Activated T-helper 17 cell treated with anti-CD3 and anti-CD28 coated beads, Interleukin-2, amount 50 U/mL, for 72 hours (primary cell): ENCODE measurements at places on chromosomes 4 and X. TPM values are rescaled to one million over a fixed set of nuclear protein-coding genes. Genes with fewer than 3 reads are reported as not detected.
A peak's percentile ranks its signal among the peaks of the same experiment; 100 is the strongest.

DNA sequence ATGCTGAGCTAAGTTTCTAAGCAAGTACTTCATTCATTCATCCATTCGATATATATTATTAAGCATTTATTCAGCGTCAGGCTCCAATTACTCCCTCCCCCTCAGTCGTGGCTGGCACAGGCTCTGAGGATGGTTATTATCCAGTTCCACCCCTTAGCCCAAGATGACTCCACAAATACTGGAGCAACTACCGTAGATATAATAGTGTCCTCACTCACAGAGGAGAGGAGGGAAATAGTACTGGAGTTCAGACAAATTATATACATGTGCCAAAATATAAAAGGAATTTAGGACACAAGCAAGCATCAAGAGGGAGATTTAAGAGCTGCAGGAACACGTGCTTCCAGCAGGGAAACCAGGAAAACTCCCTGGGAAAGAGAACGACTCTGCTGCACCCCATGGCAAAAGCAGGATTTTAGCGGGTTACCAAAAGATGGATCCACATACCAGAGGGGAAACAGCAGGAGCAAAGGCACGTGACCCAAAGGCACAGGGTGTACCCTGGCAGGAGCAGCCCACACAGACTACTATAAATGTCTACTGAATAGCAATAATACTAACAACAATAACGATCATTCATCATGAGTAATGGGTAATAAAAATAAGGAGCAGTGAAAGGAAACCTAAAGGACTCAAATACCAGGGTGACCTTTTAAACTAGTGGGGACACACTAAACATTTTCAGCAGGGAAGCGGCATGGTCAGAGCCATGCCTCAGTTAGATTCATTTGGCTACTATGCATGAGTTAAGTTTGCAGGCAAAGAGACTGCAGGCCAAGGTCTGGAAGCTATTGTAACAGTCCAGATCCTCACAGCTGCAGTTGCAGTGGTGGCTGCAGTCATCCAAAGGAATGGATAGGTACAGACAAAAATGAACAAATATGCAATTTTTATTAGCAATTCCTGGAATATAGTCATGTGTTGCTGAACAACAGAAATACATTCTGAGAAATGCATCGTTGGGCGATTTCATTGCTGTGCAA is 153.7 kb downstream of the APBB2 start:
- ATAC-seq = no peak

DNA sequence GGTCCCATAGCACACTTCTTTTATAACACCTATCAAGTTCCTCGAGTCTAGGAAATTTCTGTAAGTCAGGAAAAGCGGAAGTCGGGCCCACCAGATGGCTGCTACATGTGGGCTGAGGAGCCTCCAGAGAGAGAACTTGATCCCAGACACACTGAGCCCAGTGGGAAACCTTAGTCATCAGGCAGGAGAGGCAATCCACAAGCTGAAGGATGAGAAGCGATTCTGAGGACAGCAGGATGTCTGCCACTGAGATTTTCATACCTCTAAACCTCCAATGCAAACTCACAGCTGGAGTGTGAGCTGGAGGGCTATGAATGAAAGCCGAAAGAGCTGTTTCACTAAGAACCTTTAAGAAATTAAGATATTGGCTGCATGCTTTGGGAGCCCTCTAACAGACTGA is 52.6 kb upstream of the PDHA1 start:
- ATAC-seq = no peak

RNF175 gene
- total RNA-seq = 0.37 TPM

SFRP2 gene
- total RNA-seq = not detected

- ATAC-seq = no peak
Measured at GRCh38 chrX:30309139-30309571, at the start of gene NR0B1. NR0B1 (minus strand) TSS chrX:30309390; CDS start chrX:30309363, 27 bp downstream.

DNA sequence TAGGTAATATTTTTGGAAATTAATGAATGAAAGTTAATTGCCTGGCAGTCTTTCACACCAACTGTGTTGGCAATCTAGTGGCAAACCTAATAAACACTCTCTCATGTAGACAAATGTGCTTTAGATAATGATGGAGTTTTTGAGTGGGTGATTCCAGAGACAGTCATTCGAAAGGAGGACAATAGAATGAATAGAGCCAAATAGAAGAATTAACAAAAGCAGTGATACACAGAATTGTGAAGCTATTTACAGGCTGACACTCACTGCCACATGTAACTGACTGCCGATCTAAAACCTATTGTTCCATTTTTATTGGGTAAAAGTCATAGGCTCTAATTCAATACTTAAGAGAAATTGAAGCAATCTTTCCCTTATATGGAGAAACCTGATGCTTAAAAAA is 338.5 kb downstream of the PCDH7 start:
- ATAC-seq = no peak

DNA sequence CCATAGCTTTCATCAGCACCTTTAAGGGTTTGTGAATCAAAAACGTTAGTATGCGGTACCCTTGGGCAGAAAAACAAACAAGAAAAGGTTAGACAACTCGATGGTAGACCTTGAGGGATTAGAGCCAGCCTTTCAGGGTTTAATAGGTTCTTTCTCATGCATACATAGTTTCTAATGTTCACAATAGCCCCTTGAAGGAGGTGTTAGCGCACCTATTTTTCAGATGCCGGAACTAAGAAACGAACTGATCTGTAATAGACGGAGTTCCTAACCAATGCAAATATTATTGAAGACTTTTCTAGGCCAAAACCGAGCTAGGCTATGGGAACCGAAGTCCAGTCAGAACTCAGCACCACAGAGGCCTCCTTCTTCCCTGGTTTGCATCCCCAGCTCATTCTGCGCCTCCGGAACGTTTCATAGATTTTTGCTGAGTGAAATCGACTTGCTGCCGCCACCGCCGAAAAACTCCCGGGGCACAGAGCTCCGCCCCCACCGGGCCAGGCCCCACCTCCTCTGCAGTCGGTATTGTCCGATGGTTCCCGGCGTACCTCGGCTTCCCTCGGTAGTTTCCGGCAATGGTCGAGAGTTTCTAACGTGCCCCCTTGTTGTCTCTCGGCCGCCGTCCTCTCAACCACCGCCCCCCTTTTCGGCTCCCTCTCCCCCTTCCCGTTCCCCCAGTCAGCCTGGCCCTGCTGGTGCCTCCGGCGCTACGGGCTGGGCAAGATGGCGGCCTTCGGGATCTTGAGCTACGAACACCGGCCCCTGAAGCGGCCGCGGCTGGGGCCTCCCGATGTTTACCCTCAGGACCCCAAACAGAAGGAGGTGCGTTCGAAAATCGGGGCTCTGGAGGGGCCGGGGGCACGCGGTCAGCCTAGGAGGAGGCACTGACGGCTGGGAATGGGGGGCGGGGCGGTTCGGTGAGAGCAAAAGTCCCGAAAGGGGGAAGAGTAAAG is at the start of gene MED12:
TSS of gene MED12 (plus strand) at position 565 of the 953 bp plus-strand sequence. CDS start at position 724, 159 bp downstream.
- ATAC-seq = peak; percentile 97

DNA sequence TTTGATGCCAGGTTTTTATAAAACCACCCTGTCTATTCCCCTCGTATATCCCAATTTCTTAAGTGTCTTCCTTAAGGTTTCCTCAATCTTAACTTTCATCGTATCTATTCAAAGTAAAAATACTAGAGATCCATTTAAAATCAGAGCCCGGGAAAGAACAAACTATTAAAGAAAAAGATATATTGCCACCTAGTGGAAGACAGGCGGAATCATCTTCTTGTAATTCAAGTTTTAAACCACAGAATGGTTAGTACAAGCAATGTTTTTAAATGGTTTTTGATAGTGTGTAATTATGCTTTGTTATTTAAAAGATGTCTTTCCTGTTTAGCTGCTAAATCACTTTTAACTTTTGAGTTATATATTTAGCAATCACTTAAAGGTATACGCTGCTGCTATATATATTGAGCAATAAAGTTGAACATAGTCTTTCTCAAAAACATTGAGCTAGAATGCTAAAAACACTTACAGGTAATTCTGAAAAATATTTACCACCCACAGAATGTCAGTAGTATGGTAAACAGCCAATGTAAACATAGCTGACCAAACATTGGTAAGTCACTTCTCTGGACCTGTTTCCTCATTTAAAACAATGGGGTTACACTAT is 18.2 kb downstream of the PRDM8 start:
- no peak for ATAC-seq

- ATAC-seq = no peak
Measured at GRCh38 chr4:2059726-2060602, 837 bp downstream of the NAT8L start.

GRCh38 chr4:41645728-41646390 is 102.7 kb downstream of the PHOX2B start:
- ATAC-seq = no peak

GRCh38 chrX:129652565-129653169 is 2.1 kb downstream of the APLN start:
- no peak for ATAC-seq

- ATAC-seq = peak; percentile 99
Measured at GRCh38 chr4:145299380-145300076, 119.1 kb upstream of the OTUD4 start.

NDST4 gene
- total RNA-seq = not detected

DNA sequence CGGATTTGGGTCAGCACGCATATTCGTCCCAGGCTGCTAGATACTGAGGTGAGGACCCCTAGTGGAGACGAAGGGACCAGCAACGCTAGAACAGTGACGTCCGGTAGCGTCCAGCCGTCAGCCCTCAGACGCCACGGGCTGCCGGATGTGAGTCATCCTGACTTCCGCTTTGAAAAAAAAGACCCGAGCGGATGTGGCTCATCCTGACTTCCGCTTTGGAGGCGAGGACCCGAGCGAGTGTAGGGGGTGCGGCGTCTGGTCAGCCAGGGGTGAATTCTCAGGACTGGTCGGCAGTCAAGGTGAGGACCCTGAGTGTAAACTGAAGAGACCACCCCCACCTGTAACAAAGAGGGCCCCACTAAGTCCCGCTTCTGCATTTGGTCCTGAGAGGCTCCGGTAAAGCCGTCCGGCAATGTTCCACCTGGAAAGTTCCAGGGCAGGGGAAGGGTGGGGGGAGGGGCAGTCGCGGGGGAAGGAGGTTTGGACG is at the start of gene MAGEB2:
TSS of gene MAGEB2 (plus strand) at position 207 of the 487 bp plus-strand sequence. CDS start 3,018 bp downstream, outside the sequence.
- ATAC-seq = no peak

DNA sequence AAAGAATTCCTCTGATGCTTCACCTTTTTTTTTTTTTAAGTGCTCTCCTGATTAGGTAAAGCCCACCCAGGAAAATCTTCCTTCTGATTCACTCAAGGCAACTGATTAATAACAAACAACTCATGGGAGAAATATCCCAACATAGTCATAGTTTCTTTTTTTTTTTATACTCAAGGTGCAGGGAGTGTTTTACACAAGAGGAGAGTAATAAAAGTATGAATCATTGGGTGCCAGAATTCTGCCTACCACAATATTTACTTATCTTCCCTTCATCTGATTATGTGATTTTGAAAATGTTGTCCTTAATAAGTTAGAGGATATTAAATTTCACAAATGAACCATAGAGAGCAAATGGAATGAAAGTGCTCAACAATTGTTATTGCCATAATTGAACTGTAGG is 329.9 kb downstream of the TECRL start:
- ATAC-seq = no peak

DNA sequence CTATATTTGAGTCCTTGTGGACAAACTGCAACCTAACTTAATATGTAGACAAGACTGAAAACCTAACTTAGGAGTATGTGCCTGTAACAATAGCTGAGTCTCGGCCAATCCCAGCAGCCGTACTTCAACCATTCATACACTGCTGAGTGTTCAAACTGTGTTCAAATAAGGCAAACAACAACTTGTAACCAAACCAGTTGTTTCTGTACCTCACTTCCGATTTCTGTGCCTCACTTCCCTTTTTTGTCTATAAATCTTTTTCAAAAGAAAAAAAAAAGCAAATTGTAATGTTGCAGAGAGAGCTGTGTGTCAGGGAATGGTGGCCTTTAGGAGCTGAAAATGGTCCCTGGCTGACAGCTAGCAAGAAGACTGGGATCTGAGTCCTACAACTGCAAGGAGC is 46.0 kb downstream of the GEMIN8 start:
- ATAC-seq = no peak

GRCh38 chr4:104294811-104295210 is 199.9 kb downstream of the CXXC4 start:
- no peak for ATAC-seq

SRPK3 gene
- not detected for total RNA-seq

GRCh38 chr4:74919783-74920182 is 13.1 kb upstream of the PARM1 start:
- ATAC-seq = no peak

CC2D2A gene
- total RNA-seq = not detected

DNA sequence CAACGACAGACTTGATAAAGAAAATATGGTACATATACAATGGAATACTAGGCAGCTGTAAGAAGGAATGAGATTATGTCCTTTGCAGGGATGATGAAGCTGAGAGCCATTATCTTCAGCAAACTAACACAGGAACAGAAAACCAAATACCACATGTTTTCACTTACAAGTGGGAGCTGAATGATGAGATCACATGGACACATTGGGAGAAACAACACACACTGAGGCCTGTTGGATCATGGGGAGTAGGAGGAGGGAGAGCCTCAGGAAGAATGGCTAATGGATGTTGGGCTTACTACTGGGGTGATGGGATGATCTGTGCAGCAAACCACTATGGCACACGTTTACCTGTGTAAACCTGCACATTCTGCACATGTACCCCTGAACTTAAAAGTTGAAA is 209.7 kb downstream of the SPRY1 start:
- no peak for ATAC-seq

DNA sequence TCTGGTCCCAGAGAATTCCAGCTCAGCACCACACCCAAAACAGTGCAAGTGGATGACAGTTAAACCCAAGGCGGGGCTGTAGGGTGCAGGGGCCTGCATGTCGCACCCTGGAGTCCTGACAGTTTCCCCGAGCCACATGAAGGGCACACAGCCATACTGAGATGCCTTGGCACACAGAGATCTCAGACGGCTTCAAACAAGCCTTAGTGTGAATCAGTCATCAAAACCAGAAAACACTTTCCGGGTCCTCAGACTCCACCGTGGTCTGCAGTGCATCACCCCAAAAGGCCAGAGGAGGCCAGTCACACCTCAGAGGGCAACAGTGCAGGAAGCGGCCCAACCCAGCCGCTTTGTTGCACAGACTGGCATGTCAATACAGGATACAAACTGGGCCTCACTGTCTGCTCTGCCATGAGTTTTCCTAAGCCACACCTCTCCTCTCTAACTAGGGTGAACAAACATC is 64.6 kb upstream of the ENPP6 start:
- ATAC-seq = peak; percentile 73

APLN gene
- total RNA-seq = 0.28 TPM

GRCh38 chr4:30605616-30606190 is 114.5 kb upstream of the PCDH7 start:
- no peak for ATAC-seq

DNA sequence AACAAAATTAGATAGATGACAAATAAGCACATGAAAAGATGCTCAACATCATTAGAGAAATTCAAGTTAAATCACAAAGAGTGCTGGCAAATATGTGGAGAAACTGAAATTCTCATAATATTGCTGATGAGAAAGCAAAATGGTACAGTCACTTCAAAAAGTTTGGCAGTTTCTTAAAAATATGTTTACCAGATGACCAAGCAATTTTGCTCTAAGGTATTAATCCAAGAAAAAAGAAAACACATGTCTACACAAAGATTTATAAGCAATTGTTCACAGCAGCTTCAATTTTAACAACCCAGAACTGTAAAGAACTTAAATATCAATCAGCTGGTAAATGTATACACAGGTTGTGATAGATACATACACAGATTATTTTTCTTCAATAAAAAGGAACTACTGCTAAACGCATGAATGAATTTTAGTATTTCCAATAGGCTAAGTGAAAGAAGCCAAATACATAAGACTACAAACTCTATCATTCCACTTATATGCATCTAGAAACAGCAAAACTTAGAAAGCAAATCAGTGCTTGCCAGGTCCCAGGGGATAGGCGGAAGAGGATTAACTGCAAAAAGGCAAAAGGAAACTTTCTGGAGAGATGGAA is 11.7 kb downstream of the OTUD4 start:
- ATAC-seq = no peak

MAGEC1 gene
- not detected for total RNA-seq

CLCN5 gene
- 3.1 TPM for total RNA-seq

- no peak for ATAC-seq
Measured at GRCh38 chr4:142363686-142364085, 482.4 kb downstream of the INPP4B start.
